ENCODE measurements at places on chromosomes 12 and 14. TPM values are rescaled to one million over a fixed set of nuclear protein-coding genes. Genes with fewer than 3 reads are reported as not detected.

The IFI27 gene
- under 0.01 TPM for total RNA-seq

The DEGS2 gene
- 0.75 TPM for total RNA-seq

The GXYLT1 gene
- total RNA-seq: 23.6 TPM

DNA sequence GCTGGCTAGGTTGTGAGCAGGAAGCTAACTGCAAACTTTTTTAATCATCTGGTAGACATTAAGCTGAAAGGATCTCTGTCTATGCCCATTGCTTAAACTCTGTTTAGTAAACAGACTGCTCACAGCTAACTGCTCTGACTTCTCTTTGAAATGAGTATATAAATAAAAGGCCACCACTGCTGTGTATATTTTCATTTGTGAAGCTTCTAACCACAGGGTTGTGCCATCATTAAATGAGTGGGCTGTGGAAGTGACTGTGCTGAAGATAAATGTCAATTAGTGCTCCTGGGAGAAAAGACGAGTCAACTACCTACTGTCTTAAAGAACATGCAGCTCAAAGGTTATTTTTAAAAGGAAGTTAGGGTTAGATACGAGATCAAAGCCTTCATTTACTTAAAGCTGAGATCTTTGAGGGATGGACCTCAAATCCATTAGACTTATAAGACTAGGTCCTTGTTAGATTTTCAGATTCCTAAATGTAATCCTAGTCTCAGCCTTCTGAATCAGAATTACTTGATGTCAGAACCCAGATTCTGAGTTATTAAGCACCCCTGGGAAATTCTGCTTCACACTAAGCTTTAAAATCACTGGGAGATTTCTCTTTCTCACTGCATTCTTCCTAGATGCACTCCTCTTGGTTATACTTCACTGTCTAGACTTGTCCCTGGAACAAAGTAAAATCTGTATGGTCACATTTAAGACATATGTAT is 213.1 kb upstream of the FLRT2 start:
- DNase-seq: no peak

DNA sequence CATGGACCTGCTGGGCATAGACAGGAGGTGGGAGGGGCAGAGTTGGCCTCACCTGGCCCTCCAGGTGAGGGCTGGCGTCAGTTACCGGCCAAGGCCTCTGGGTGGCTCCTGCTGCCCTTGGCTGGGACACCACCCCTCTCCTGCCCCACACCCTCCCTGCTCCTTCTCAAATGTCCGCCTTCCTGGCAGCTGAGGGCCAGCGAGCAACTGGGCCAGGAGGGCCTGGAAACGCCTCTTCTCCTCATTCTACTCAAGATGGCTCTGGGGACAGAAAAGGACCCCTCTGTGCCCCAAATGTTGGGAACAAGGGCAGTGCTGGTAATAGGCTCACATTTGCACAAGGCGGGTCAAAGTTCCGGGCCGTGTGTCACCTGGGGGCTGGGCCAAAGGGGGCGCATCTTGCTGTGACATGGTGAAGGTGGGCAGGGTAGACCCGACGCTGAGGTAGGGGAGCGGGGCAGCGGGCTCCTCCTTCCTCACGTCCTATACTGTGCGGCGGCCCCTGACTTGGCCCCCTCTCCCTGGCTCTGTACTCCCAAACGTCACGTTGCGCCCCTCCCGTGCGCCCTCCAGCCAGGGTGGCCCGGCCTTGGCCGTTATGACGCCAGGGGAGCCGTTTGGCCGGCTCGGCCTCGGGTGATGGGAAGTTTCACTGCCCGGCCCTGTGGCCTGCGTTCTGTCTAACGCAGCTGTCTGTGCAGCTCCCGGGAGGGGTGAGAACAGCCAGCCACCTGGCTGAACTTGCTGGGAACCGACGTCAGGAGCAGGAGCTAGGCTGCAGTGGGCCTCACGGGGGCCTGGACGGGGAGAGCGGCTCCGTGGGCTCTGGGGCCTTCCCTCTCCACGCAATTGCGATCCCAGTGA is 18.0 kb upstream of the DLK1 start:
- no peak for DNase-seq

- DNase-seq: no peak
These were observed 477.2 kb downstream of the DIO2 start for GRCh38 chr14:79734151-79734550.
